ENCODE measurements at places on chromosomes 11 and 22. TPM values are rescaled to one million over a fixed set of nuclear protein-coding genes. Genes with fewer than 3 reads are reported as not detected.

Gene CYP2D6
- 0.28 TPM for polyA plus RNA-seq

Gene MMP27
- polyA plus RNA-seq: 0.12 TPM

Gene SAA1
- 4.3 TPM for polyA plus RNA-seq

Gene SAA4
- not detected for polyA plus RNA-seq

Gene MUC6
- polyA plus RNA-seq: 0.02 TPM

Gene SMARCB1
- 87.0 TPM for polyA plus RNA-seq

Gene MUC15
- 0.50 TPM for polyA plus RNA-seq

Gene LRP4
- 16.2 TPM for polyA plus RNA-seq

Gene CLP1
- 7.2 TPM for polyA plus RNA-seq

Gene KCNJ1
- not detected for polyA plus RNA-seq

Gene GPR83
- polyA plus RNA-seq: 0.01 TPM

Gene SCARF2
- polyA plus RNA-seq: 14.1 TPM

Gene TSPAN18
- polyA plus RNA-seq: 35.3 TPM

Gene HBE1
- 0.38 TPM for polyA plus RNA-seq

Gene CHRM1
- not detected for polyA plus RNA-seq

Gene GAS2
- polyA plus RNA-seq: 1.1 TPM

Gene CNIH2
- 0.48 TPM for polyA plus RNA-seq

Gene RIMBP3C
- polyA plus RNA-seq: 0.15 TPM

Gene POU2AF2
- not detected for polyA plus RNA-seq

Gene PKDREJ
- 0.08 TPM for polyA plus RNA-seq

Gene OR51B4
- polyA plus RNA-seq: not detected

Gene CHRM4
- polyA plus RNA-seq: 0.16 TPM

Gene MED17
- 30.8 TPM for polyA plus RNA-seq

Gene IGSF9B
- polyA plus RNA-seq: 4.2 TPM

Gene CHEK1
- polyA plus RNA-seq: 1.5 TPM

Gene SLC25A17
- polyA plus RNA-seq: 51.8 TPM

All from ovary (tissue), 10 donors.